T-helper 2 cell treated with Interferon-gamma antibody and Interleukin-4, amounts not matched to agents 5 μg/mL and 100 μg/mL, for 36 hours (primary cell): ENCODE measurements at places on chromosomes 7 and 10.

GRCh38 chr7:77746824-77747165 is 50.5 kb downstream of the RSBN1L start:
- no peak for DNase-seq
- H3K36me3 ChIP-seq: peaks cover 24% of the 10 kb centered on the region
- no peak overlapping the region for H3K27ac ChIP-seq
- peaks cover 6% of the 10 kb centered on the region for H3K4me1 ChIP-seq

DNA sequence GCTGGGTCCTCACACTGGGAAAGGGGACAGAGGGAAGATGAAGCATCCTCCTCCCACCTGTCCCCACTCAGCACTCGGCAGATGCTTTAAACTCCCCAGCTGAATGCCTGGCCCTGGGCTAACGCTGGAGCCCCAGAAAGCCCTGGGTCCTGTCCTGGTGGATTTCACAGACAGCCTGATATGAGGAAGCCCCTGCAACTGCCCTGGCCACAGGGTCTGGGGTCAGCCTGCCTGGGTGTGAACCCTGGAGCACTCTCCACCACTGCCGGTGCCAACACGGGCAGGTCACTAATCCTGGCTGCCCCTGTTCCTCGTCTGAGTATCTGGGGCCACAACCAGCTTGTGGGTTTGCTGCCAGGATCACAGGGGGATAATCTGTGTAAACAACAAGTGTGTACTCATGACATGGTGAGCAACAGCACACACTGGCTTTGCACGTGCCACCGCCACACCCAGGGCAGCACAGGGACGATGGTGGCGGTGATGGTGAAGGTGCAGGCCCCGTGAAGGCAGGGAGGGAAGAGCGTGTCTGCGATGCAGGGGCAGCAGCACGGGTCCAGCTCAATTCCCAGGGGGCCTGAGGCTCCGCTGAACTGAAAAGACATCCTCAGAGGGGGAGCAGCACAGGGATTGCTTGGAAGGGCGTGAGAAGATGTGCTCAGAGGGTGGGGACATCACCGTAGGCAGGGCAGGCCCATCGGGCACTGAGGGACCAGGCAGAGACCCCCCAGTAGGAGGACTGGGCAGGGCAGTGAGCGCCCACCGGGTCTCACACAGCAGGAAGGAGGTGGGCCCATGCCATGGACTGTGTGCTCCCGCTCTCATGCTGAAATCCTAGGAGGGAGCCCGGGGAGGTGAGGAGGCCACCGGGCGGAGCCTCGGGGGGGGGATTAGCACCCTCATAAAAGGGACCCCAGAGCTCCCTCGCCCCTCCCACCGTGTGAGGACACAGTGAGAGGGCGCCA is 238.7 kb downstream of the MAD1L1 start:
- H3K27me3 ChIP-seq: no peaks in the 10 kb centered on the region
- DNase-seq: no peak
- no peaks in the 10 kb centered on the region for H3K4me1 ChIP-seq
- no peak overlapping the region for H3K4me3 ChIP-seq
- no peaks in the 10 kb centered on the region for H3K36me3 ChIP-seq

- H3K27me3 ChIP-seq: no peaks in the 10 kb centered on the region
- H3K36me3 ChIP-seq: no peaks in the 10 kb centered on the region
- no peaks in the 10 kb centered on the region for H3K4me1 ChIP-seq
- H3K27ac ChIP-seq: no peak overlapping the region
- no peak overlapping the region for H3K4me3 ChIP-seq
Observed at GRCh38 chr7:3995187-3995586, 686.9 kb upstream of the FOXK1 start.

GRCh38 chr7:112566442-112567324 is 85.9 kb downstream of the LSMEM1 start:
- H3K4me1 ChIP-seq: no peaks in the 10 kb centered on the region
- H3K27ac ChIP-seq: no peak overlapping the region
- H3K36me3 ChIP-seq: no peaks in the 10 kb centered on the region
- H3K4me3 ChIP-seq: no peak overlapping the region

- DNase-seq: no peak
- H3K36me3 ChIP-seq: no peaks in the 10 kb centered on the region
- H3K4me3 ChIP-seq: no peak overlapping the region
Observed at GRCh38 chr10:77478247-77478961, 159.2 kb downstream of the KCNMA1 start.

DNA sequence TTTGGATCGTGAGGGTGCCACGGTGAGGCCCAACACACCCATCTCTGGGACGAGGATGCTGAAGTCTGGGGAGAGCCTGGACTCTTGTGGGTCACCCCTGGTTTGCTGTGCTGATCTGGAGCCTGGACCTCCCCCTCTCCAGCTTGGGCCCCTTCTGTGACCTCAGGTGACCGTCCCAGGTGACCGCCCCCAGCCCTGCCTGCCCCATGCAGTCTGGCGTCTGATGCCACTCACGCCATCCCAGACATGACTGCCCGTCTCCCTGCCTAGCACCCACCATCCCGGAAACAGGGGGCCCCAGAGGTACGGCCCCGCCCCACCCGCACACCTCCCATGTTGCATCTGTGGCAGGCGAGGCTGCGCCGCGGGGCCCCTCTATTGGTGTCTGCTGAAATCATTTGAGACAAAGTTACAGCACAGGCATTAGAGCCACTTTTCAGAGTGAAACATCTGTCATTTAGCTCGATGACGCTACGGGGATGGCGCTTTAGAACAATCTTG is 21.1 kb downstream of the UNCX start:
- no peak for DNase-seq
- no peak overlapping the region for H3K27ac ChIP-seq
- no peaks in the 10 kb centered on the region for H3K4me1 ChIP-seq
- peaks cover 21% of the 10 kb centered on the region for H3K27me3 ChIP-seq
- H3K4me3 ChIP-seq: no peak overlapping the region

- H3K36me3 ChIP-seq: no peaks in the 10 kb centered on the region
- no peak overlapping the region for H3K27ac ChIP-seq
- H3K27me3 ChIP-seq: peaks cover 27% of the 10 kb centered on the region
- H3K4me1 ChIP-seq: no peaks in the 10 kb centered on the region
- peak; percentile 36 for DNase-seq
Observed at GRCh38 chr7:108146070-108146842, 16.1 kb upstream of the LAMB4 start.

DNA sequence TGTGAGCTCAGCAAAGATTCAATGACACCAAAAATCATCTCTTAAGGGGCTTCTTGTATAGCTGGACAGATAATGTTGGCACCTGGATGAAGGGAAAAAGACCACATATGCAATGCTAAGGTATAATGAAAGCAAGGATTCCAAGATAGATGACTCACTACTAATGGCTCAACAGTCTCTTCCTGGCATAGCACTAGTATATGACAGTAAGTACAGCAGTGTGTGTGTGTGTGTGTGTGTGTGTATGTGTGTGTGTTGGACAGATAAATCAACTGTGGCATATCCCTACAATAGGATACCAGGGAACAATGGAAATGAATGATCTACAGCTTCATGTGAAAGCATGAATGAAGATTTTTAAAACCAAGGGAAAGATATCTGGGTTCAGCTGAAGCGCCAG is 257.1 kb downstream of the SFMBT2 start:
- peaks cover 7% of the 10 kb centered on the region for H3K4me1 ChIP-seq
- H3K4me3 ChIP-seq: no peak overlapping the region
- H3K36me3 ChIP-seq: peaks cover 10% of the 10 kb centered on the region

- H3K27ac ChIP-seq: no peak overlapping the region
- no peaks in the 10 kb centered on the region for H3K4me1 ChIP-seq
- no peaks in the 10 kb centered on the region for H3K36me3 ChIP-seq
- no peak overlapping the region for H3K4me3 ChIP-seq
Observed at GRCh38 chr7:102976493-102976892, 63.7 kb downstream of the LRRC17 start.

GRCh38 chr7:157514306-157514705 is 177.5 kb downstream of the DNAJB6 start:
- H3K4me3 ChIP-seq: no peak overlapping the region
- no peak overlapping the region for H3K27ac ChIP-seq
- peaks cover 31% of the 10 kb centered on the region for H3K27me3 ChIP-seq
- H3K4me1 ChIP-seq: no peaks in the 10 kb centered on the region
- H3K36me3 ChIP-seq: peaks cover 2% of the 10 kb centered on the region

DNA sequence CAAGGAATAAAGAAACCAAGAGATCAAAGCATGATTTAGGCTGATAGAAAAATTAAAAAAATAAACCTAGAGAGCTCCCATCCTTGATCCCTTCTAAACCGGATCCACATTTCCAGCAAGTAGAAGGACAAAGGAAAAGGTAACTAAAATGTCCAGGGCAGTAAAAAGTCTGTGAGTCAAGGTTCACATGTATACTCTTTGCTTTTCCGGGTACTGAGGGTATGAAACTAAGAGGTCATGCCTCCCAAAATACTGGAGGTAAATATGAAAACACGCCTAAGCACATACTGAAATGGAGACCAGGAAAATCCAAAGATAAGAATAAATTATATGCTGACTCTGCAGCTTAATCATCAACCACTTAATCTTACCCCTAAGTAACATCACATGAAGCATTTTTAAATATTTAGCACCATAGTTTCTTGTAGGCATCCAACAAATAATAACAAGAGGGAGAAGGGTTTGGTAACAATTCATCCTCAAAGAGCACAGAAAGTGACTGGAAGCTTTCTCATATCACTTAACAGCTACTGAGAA is 35.4 kb downstream of the JAZF1 start:
- DNase-seq: no peak
- H3K36me3 ChIP-seq: no peaks in the 10 kb centered on the region
- no peak overlapping the region for H3K4me3 ChIP-seq
- H3K27ac ChIP-seq: no peak overlapping the region
- H3K4me1 ChIP-seq: no peaks in the 10 kb centered on the region
- peaks cover 21% of the 10 kb centered on the region for H3K27me3 ChIP-seq

DNA sequence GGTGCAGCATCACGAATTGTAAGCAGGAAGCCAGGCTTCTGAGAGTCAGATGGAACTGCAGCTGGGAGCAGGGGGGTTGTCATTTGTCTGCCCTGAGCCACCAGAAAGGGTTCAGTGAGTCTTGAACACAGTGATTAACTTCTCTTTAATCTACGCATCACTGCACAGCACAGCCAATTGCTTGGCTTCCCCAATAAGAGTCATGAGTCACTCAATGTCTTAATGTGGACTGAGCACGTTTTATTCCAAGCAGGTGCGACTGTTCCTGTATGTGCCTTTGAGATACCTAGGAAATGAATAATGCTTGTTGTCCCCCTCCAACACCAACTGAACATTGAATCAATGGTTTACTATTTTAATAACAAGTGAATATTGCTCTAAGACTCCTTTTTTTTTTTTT is 26.0 kb upstream of the PLEKHA1 start:
- H3K4me3 ChIP-seq: no peak overlapping the region
- H3K4me1 ChIP-seq: no peaks in the 10 kb centered on the region
- peaks cover 10% of the 10 kb centered on the region for H3K27me3 ChIP-seq

DNA sequence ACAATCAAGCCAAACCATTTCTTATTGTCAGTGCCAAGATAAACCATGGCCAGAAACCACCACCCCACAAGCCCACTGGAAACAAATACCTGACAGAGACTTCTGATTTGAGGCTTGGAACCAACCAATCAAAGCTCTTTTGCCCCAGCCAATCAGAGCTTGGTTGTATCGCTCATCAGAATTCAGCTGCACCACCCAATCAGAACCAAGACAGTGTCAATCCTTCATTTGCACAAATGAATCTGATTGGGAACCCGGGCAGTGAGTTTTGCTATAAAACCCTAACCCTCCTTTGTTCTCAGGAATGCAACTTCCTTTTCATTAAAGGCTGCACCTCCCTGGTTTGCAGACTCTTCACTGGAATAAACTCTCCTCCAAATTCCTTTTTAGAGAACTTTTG is 87.4 kb downstream of the ELAPOR2 start:
- H3K36me3 ChIP-seq: no peaks in the 10 kb centered on the region
- no peak overlapping the region for H3K27ac ChIP-seq
- H3K4me1 ChIP-seq: peaks cover 9% of the 10 kb centered on the region
